Upper lobe of left lung (tissue), 6 donors: ENCODE measurements at places on chromosomes 5 and 9.

DNA sequence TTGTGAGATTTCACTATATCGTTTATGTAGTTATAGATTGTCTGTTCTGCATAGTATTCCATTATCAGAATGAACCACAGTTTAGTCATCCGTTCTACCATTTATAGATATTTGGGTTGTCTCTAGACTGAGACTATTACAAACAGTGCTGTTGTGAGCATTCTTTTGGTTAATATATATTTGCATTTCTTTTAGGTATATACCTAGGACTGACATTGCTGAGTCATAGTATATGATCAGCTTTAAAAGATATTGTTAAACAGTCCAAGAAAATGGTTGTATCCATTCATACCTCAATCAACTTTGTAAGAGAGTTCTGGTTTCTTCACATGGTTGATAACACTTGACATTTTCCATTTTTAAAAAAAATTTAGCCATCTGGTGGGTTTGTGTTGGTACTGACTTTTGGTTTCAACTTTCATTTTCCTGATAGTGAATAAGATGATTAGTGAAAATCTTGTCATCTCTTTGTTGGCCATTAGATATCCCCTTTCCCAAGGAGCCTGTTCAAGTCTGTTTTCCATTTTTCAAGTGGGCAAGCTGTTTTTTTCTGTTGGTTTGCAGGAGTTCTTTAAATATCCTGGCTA lies 22.9 kb upstream of the ADAM19 start:
- H3K36me3 ChIP-seq = no peaks in the 10 kb centered on the region
- H3K27me3 ChIP-seq = no peaks in the 10 kb centered on the region
- no peak for DNase-seq

DNA sequence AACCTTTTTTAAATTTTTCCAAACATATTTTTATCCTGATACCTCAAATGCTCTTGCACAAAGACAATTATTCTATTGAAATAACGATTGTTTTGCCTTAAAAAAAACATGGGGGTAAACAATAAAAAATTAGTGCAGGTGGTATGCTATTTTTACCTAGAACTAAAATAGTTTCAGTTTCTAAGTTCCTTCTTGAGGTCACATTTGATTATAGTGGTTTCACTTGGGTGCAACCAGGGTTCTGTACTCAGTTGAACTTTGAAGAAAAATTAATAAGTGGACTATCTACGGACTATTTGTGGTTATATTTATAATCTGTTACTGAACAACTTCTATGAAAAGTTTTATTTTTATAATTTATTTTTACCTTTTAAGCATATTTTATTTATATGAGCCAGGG lies 387.1 kb upstream of the IZUMO3 start:
- H3K4me1 ChIP-seq = no peaks in the 10 kb centered on the region
- no peak overlapping the region for H3K4me3 ChIP-seq
- no peaks in the 10 kb centered on the region for H3K36me3 ChIP-seq
- no peaks in the 10 kb centered on the region for H3K27me3 ChIP-seq

DNA sequence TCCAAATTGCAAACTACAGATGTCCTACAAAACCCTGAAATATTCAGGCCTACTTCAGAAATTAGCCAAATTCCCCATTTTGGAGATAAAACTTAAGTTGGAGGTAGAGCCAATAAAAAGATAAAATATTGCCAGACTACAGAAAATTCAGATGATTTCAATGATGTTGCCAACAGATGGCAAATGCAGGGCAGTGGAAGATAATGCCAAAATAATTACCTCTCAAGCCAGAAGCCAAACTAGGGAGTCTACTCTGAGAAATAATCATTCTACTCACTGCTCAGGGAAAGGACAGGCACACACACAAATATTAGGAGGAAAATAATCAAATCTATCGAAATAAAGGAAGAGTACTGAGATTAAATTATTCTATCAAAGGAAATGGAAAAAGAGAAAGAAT lies 347.5 kb upstream of the CCNG1 start:
- no peak for DNase-seq
- H3K27me3 ChIP-seq = no peaks in the 10 kb centered on the region
- H3K4me3 ChIP-seq = no peak overlapping the region
- H3K27ac ChIP-seq = no peak overlapping the region
- H3K4me1 ChIP-seq = no peaks in the 10 kb centered on the region

GRCh38 chr9:16421532-16421931 lies 448.9 kb downstream of the BNC2 start:
- no peak for DNase-seq
- no peak overlapping the region for H3K4me3 ChIP-seq
- H3K27me3 ChIP-seq = no peaks in the 10 kb centered on the region
- no peaks in the 10 kb centered on the region for H3K4me1 ChIP-seq
- H3K36me3 ChIP-seq = no peaks in the 10 kb centered on the region
- H3K27ac ChIP-seq = no peak overlapping the region

DNA sequence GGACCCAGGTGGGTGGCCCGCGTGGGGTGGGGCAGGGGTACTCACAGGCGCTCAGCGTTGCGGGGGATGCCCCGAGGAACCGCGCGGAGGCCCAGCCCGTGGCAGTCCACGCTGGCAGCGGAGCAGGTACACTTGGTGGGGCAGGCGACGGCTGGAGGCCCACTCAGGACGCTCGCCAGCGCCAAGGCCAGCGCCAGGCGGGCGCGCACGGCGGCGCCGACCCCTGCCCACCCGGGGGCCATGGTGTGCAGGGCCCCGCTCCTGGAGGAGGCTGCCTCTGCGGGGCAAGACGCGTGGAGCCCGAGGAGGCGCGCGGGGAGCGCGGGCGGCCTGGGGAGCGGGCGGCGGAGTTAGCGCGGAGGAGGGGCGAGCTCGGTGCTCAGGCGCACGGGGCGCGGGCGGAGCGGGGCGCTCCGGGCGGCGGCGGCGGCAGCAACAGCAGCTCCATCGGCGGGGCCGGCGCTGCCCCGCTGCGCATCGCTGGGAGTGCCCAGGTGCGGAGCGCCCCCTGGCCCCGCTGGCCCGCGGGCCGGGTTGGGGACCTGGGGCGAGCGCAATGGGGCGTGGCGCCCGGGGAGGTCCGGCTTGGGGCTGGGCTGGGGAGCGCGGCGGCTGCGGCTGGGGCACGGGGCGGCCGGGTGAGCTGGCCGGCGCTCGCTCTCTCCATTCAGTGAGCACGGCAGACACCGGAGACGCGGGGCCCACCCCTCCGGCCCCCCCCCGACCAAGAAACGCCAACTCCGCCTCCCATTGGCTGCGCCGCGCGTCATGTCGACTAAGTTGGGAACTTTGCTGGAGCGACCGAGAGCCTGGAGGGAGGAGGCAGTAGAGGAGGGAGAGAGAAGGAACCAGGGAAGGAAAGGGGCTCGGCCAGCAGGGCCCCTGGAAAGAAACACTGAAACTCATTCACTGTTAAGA lies at the start of gene SLIT3:
SLIT3 (minus strand) TSS at position 672 of the 918 bp plus-strand sequence; CDS start at position 242, 430 bp downstream.
- peaks cover 16% of the 10 kb centered on the region for H3K27me3 ChIP-seq
- peak; percentile 88 for DNase-seq
- H3K36me3 ChIP-seq = no peaks in the 10 kb centered on the region
- no peaks in the 10 kb centered on the region for H3K4me1 ChIP-seq
- peak within 1 kb of the TSS; percentile 48 for H3K4me3 ChIP-seq
- peak within 1 kb of the TSS; percentile 85 for H3K27ac ChIP-seq

DNA sequence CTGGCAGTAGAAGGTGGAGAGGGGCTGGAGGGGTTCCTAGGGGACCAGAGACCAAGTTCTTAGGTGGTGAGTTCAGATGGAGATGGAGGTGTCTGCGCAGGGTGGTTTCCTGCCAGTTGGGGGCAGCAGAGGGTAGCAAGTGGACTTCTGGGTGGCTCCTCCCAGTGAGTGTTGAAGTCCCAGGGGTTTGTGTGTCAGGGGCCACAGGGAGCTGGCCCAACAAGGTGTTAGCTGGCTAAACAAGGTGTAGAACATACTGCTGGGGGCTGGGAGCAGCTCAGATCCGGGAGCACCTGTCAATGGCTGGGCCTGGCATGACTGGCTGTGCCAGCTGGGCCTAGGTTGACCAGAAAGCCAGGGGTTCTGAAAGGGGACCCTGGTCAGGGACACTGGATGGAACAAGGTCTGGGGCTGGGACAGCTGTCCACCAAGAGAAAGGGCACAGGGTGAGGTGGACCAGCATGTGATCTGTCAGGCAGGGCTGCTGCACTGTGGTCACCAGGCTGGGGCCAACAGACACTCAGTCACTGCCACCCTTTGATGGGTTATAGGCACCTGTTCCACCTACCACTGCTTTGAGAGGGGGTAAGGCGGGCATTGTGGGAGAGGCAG lies 35.6 kb downstream of the DAB2IP start:
- no peaks in the 10 kb centered on the region for H3K36me3 ChIP-seq
- H3K4me1 ChIP-seq = peaks cover 2% of the 10 kb centered on the region
- no peak overlapping the region for H3K4me3 ChIP-seq
- H3K27me3 ChIP-seq = no peaks in the 10 kb centered on the region
- H3K27ac ChIP-seq = no peak overlapping the region

GRCh38 chr9:21812946-21813568 lies 10.6 kb downstream of the MTAP start:
- no peak overlapping the region for H3K4me3 ChIP-seq
- H3K36me3 ChIP-seq = peaks cover 58% of the 10 kb centered on the region

DNA sequence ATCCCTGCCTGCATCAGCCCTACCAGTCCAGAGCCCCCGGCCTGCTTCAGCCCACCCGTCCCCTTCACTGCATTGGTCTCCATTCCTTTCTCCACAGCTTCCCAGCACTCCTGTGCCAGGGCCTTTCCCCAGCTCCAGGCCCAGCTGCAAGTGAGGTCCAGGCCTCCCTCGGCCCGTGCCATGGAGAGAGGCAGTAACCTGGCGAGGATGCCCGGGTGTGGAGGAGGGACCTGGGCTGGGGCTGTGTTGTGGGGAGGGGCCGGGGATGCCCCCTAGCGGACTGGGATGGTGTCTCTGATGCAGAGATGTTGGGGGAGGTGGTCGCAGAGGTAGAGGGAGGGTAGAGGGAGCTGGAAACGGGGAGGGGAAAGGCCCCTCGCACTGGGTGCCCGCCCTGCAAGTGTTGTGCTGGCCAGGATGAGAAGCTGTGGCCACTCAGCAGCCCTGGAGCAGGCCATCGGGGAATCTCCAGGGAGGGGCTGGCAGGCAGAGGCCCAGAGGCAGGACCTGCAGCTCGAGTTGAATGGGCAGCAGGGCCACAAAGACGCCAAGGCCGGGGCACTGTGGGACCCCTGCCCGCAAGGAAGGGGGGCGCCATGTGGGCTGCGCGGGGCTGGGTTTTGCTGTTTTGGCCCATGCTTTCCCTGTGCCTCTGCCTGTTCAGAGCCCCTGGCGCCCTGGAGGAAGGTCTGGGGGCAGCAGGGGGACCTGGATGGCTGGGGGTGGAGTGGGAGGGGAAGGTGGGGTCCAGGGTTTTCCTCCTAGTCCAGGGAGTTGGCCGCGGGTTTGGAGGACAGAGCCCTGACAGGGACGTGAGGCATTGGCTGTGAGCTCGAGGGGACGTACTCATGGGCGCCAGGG lies 26.0 kb upstream of the NKD2 start:
- peaks cover 8% of the 10 kb centered on the region for H3K4me1 ChIP-seq
- H3K27me3 ChIP-seq = no peaks in the 10 kb centered on the region
- H3K4me3 ChIP-seq = no peak overlapping the region
- no peak overlapping the region for H3K27ac ChIP-seq

GRCh38 chr5:17925276-17925675 lies 291.0 kb downstream of the TAF11L14 start:
- no peak for DNase-seq
- H3K4me1 ChIP-seq = no peaks in the 10 kb centered on the region
- H3K27ac ChIP-seq = no peak overlapping the region
- H3K36me3 ChIP-seq = no peaks in the 10 kb centered on the region
- H3K4me3 ChIP-seq = no peak overlapping the region
- no peaks in the 10 kb centered on the region for H3K27me3 ChIP-seq

- H3K4me3 ChIP-seq = no peak overlapping the region
- no peak for DNase-seq
- H3K4me1 ChIP-seq = peaks cover 50% of the 10 kb centered on the region
- H3K27me3 ChIP-seq = no peaks in the 10 kb centered on the region
These were observed 7.2 kb downstream of the CYSTM1 start for GRCh38 chr5:140182075-140182711.

DNA sequence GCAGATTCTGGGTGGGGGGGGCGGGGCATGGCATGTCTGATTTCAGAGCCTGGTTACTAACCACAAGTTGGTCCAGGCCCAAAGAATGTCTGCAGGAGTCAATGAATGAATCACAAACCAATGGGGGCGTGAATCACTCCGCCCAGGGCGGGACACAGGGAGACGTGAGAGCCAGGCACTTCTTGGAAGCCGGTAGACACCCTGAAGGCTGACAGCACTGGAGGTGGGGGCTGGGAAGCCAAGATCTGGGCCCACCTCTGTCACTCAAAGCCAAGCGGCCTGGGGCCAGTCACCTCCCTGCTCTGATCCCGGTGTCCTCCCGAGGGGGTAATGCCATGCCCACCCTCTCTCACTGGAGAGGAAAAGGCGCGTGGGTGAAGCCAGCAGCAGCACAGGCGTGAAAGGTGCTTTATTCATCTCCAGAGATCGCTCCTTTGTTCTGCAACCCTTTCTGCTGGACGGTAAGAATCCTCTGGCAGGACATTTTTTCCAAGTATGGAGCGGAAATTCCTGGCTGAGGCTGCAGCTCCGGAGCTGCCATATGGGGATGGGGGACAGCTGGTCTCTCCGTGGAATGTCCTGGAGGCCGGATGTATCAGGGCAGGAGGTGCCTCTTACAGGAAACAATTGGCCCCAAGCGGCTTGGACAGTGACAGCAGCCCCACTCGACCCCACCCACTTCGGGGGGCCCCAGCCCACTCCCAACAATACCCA lies 85.0 kb downstream of the STK10 start:
- H3K4me1 ChIP-seq = peaks cover 39% of the 10 kb centered on the region
- no peaks in the 10 kb centered on the region for H3K27me3 ChIP-seq
- peak overlapping the region; percentile 45 for H3K27ac ChIP-seq
- peaks cover 37% of the 10 kb centered on the region for H3K36me3 ChIP-seq

DNA sequence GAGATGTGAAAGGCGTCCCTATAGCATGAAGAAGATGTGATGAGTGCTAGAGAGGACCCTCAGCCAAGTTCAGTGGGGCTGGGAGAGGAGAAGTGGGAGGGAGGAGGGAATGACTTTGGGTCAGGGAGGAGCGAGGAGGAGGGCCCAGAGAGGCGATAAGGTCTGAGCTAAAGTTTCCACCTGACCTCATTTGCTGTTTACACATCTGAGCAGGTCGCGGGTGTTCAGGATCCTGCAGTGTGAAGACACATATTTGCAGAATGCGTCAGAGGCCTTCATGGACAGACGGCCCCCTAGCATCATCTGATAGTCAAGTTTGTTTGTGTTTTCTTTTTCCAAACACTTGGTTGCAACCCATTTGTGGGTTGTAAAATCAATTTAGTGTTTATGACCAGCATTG lies 18.9 kb upstream of the IGFBPL1 start:
- no peak overlapping the region for H3K27ac ChIP-seq
- H3K27me3 ChIP-seq = no peaks in the 10 kb centered on the region
- H3K4me1 ChIP-seq = no peaks in the 10 kb centered on the region
- H3K4me3 ChIP-seq = no peak overlapping the region
- no peak for DNase-seq

DNA sequence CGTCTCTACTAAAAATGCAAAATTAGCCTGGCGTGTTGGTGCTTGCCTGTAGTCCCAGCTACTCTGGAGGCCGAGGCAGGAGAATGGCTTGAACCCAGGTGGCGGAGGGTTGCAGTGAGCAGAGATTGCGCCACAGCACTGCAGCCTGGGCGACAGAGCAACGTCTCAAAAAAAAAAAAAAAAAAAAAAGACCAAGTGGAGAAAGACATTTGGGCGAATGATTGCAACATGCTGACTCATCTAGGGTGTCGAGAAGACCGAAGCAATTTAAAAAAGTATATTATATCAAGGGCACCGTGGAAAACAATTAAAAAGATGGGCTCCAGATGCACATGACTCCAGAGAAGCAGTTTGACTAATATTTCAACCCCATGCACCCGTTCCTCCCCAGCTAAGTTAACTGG lies 9.2 kb downstream of the KLF4 start:
- peaks cover 7% of the 10 kb centered on the region for H3K36me3 ChIP-seq
- no peaks in the 10 kb centered on the region for H3K4me1 ChIP-seq
- H3K27ac ChIP-seq = peak overlapping the region; percentile 13

- H3K4me3 ChIP-seq = no peak overlapping the region
- H3K4me1 ChIP-seq = peaks cover 18% of the 10 kb centered on the region
- no peak overlapping the region for H3K27ac ChIP-seq
- H3K27me3 ChIP-seq = no peaks in the 10 kb centered on the region
These were observed 83.6 kb downstream of the NTNG2 start for GRCh38 chr9:132245465-132245864.
